ENCODE measurements at places on chromosomes 1 and 21.

DNA sequence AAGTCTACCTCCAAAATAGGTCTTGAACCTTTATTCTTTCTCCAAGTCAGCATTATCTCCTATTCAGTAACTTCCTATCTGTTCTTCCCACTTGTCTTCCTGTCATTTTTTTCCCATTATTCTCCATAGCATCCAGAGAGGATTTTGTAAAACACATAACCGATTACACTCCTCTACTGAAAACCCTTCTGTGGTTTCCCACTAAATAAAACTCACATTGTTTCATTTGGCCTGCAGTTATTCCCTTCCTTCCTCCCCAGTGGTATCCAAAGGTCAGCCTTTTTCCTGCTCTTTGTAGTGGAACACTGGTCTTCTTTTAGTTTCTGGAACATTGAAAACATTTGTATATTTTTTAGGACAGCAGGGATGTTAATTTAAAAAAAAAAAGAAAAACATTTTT lies 266.0 kb downstream of the GPR52 start:
- DNase-seq = no peak

DNA sequence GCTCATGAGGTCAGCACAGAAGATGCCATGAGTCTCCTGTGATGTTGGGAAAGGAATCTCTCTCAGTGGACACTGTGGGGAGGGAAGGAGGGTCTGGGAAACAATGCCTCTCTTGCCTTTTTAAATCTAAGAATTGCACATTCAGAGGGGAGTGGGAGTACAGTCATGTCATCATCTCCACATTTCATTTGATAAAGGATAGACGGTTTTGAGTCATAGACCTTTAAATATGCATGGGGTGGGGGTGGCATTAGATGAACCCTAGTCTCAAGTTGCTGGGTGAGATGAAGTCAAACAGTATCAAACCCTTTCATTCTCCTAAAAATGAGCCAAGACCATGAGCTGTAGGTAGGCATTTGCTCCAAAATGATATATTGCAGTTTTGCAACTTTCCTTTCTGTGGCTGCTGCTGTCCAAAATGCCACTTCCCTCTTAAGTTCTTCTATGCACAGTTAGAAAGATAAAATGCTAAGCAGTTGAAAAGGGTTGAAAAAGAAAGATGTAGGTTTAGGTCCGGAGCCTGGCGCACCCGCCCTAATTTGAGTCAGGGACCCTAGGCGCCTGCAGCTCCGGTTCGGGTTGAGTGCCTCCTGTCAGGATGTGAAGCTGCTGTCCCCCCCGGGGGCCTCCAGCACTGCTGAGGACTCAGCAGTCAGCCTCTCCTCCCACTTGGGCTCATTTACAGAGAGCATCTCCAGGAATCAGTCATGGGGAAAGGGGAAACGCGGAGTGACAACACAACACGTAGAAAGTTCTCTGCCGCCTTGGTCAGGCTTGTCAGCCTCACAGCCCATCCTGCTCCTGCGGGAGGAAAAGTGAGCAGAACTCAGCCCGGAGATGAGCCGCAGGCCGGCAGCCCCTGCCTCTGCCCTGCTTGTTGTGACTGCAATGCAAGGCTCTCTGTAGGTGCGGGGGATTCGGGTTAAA lies 479.3 kb upstream of the RUNX1 start:
- DNase-seq = peak; percentile 26

DNA sequence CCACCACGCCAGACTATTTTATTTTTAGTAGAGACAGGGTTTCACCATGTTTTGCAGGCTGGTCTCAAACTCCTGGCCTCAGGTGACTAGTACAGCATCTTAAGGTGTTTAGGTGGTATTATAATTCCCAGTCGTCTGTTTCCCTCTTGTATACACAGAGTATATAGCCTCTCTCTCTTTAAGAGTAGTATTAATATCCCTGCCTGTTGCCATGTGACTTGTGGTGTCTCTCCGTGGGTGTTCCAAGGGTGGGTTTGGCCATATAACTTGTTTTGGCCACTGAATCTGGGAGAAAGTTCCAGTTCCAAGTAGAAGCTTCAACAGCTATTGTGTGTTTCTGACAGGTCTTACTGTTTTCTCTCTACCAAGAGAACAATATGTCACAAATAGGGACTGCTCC lies 29.6 kb downstream of the EPS15 start:
- no peak for DNase-seq

DNA sequence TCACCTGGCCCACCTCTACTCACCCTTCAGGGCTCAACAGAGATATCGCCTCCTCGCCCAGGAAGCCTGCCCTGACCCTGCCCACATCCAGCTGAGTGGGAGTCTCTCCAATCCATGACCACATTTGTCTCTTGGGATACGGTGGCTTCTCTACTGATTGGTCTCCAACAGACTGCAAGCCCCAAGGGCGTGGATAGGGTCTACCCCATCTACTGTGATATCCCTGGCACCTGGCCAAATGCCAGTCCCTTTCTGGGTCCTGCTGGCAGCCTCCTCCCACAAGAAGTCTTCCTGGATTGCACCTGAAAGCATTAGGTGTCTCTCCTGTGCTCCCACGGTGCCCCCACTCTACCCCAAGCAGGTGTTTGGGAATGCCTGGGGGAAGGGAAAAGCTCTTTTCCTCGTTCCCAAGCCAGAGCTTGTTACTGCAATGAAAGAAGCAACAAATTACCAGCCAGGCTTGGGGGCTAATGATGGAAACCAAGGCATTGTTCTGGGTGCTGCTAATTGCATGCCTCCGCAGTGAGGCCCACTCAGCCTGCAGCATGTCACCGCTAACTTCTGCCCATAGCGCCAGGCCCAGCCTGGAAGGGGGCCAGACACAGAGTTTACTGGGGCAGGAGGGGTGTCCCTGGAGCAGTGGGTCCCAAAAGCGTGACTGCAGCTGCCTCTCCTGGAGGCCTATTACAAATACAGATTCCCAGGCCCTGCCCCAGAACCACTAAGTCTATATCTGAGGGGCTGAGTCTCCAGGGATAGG lies 90.7 kb upstream of the IFFO2 start:
- no peak for DNase-seq

GRCh38 chr1:10857687-10858086 lies 61.2 kb upstream of the CASZ1 start:
- no peak for DNase-seq

- no peak for DNase-seq
These were observed 89.2 kb downstream of the TTLL7 start for GRCh38 chr1:83909687-83910086.

GRCh38 chr21:38205940-38206339 lies 50.9 kb upstream of the KCNJ15 start:
- DNase-seq = no peak

DNA sequence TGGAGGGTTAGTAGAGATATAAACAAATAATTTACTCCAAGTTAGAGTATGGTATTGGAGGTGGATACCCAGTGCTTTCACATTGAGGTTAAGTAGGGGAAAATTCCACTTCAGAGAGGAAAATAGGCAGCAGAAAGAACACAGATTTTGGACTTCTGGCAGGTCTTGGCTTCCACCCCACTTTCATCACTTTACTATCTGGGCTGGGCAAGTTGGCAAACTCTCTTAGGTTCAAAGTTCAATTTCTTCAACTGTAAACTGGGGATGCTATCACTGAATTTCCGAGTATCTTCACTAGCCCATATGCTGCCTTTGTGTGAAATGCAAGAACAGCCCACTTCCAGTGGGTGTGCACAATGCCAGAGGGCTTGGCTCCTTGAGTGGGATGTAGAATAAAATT lies 214.9 kb downstream of the GABPA start:
- no peak for DNase-seq

DNA sequence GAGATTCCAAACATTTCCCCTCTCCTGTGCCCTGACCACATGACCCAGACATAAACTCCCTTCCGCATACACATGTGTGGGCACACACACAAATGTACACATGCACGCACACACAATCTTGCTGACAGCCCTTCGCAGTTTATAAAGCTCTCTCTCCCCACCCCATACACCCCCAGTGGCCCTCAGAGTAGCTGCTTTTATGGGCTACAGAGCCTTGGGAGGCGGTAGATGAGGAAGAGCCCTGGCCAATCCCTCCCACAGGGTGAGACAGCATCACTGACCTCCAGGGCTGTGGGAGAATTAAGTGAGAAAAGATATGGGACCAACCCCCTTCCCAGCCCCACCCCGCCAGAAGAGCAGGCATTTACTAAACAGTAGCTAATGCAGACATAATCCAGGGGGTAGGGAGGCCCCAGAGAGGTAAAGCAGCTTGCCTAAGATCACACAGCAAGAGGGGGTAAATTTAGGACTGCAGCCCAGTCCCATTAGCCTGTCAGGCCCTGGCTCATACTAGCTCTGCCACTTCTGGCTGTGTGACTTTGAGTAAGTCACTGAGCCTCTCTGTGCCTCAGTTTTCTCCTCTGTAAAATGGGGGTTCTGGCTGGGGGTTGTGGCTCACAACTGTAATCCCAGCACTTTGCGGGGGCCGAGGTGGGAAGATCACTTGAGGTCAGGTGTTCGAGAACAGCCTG lies 5.1 kb downstream of the SDC3 start:
- no peak for DNase-seq

DNA sequence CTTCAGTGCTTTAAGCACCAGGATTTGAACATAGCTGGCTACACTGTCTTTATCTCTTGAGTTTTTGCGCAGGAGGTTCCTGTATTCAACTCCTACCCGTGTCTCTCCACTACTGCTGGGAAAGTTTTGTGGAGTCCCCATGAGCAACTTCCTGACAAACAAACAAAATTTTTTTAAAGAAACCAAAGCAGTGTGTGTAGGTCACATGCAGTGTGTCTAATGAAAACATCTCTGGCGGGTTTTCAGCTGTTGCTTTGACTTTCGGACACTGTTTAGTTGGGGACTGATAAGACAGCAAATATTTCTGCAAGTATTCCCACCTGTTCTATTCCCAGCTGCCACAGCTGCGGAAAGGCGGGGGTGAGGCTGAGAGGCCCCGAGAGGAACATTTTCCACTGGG lies 2.0 kb downstream of the PSEN2 start:
- DNase-seq = no peak

DNA sequence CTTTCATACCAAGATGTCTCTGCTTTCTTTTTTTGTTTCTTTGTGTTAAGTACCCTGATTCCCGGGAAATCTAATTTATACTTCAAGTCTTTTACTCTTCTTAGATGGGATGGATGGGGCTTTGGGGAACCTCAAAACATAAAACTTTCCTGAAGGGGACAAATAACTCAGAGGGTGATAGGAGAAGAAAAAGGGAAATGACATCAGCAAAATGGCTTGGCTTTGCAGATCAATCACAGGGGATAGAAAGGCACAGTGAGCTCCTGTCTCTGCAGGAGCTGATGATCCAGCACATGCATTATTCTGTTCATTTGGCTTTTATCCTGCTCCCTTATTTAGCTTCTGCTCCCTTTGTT lies 1.4 kb upstream of the CA14 start:
- DNase-seq = no peak

- DNase-seq = no peak
These were observed 72.9 kb downstream of the SYT6 start for GRCh38 chr1:114080511-114081436.

DNA sequence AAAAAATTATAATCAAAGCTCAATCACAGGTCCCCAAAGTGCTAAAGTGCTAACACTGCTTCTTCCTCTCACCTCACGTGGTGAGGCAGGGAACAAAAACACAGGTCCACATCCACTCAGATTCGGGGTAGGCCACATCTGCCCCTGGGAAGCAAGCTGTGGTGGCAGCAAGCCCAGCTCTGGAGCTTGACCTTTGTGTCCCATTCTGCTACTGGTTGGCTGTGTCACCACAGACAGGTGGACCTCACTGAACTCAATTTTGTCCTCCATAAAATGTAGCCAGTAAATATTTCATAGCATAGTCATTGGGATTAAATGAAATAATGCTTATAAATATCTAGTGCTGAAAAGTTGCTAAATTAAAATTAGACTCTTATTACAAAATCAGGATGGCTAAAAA lies 8.5 kb downstream of the AZIN2 start:
- DNase-seq = peak; percentile 3

GRCh38 chr1:206511362-206512057 lies 4.2 kb downstream of the RASSF5 start:
- no peak for DNase-seq

Measured in activated T-helper 2 cell treated with anti-CD3 and anti-CD28 coated beads, Interferon-gamma antibody, Interleukin-2, Interleukin-4, amounts not matched to agents 10 μg/mL and 5 μg/mL and 100 μg/mL, durations not matched to agents 14 hours and 24 hours and 36 hours (primary cell).